ENCODE measurements at places on chromosomes 13 and 19.

- DNase-seq = no peak
Observed at GRCh38 chr13:46327246-46327645, 59.8 kb downstream of the RUBCNL start.

DNA sequence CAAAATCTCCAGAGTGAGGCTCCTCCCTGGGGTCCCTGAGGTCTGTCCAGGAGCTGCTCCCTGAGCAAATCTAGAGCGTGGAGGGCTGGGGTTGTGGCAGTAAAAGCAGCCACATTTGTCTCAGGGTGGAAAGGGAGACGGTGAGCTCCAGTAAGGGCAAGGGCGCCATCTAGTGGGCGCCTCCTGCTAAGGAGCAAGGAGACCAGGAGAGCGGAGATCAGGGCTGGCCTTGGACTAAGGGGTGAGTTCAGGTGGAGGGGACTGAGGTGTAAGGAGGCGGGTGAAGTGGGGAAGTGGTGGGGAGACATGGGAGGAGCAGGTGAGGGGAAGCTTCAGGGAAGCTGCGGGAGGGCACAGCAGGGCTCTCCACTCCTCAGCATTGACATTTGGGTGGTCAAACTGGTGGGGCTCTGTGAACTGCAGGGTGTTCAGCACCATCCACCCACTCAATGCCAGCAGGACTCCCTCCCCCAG is 5.3 kb upstream of the CEACAM21 start:
- DNase-seq = peak; percentile 81

DNA sequence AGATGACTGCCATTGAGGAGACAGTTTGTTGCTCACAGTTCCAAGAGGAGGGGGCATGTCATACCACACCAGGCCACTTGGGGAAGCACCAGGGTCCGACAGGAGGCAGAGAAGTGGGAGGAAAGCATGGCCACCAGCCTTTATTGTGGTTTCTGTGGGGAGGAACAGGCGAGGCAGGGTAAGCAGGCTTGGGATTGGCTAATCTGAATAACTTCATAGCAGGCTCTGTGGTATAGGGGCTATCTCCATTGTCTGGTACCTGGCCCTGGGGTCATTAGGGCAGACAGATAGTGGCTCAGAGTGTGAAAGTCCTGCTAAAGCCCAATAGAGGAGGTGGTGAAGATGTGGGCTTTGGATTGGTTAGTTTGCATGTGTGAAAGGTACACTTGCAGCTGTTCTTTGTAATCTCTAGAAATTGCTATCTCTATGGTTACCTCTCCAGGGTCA is 35.5 kb downstream of the CBY2 start:
- DNase-seq = no peak

DNA sequence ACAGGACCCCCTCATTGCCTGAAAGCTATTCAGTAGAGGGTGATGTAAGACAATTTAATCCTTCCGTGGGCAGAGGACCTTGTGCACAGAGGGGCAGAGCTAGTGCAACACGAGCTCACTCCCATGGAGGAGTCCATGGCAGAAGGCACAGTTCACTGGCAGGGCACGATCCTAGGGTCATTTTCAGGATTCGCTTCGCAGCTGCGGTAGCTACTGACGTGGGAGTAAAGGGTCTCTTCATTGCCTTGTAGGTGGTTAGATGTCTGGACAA is 207.8 kb downstream of the FOXO1 start:
- no peak for DNase-seq

DNA sequence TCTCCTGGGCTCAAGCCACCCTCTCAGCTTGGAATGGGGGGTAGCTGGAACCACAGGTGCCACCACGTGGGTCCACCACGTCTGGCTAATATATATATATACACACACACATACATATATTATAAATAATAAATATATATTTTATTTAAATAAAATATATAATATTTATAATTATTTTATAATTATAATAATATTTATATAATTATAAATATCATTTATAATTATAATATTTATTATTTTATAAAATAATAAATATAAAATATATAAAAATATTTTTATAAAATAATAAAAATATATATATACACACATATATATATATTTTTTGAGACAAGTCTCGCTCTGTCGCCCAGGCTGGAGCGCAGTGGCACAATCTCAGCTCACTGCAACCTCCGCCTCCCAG is 2.4 kb downstream of the ELANE start:
- DNase-seq = no peak

DNA sequence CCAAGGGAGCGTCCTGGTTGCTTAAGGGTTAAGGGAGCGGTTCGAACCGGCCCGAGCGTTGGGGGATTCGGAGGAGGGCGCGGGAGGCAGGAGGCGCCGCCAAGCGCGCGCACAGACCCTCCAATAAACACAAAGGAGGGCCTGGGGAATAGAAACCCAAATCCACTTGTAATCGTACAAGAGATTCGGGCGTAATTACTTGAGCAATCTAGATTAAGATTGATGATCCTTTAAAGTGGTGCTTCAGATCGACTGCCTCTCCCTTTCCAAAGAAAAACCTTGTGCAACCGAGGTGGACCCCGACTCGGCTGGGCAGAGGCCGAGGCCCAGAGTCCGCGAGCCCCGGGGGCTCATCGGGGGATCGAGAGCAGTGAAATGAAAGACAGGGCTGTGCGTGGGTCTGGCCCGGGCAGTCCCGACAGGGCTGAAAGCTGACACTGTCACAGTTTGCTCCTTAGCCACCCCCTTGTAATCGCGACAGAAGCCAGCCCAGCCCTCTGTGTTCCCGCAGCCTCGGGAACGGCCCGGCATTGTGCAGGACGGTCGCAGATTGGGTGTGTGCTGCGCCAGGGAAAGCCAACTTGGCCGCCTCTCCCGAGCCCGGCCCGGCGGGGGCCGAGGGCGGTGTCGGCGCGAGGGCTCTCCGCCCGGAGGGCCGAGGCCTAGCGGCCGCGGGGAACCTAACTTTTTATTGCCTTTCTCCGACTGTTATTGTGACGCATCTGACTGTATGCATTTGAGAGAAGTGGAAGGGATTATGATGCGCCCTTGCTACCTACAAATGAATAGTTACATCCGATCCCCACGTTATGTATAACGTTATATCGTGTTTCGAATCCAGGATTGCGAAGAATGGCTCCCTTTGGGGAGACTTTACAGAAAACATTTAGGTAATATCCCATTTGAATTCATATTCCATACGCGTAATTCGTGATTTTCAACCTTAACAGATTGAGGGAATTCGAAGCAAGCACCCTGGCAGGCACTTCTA is 5.5 kb downstream of the MAB21L1 start:
- DNase-seq = no peak

DNA sequence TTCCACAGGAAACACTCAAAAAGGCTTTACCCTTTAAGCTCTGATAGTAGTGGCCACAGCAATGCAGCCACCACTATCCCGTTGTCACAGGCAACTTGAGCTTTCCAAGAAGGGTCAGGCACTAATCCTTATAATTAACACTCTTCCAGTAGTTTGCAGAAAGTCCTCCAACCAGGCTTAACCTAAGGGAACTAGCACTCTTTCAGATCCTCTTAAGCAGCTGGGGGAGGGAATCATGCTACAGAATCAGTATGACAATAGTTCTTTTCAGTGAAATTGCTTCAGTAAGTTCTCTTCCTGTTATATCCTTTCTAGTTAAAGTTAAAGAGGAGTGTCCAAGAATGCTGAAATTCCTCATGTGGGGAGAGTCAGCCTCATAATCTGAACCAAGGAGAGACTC is 82.2 kb downstream of the TNFSF11 start:
- DNase-seq = no peak

GRCh38 chr19:4357921-4358326 is 14.6 kb downstream of the MPND start:
- no peak for DNase-seq

DNA sequence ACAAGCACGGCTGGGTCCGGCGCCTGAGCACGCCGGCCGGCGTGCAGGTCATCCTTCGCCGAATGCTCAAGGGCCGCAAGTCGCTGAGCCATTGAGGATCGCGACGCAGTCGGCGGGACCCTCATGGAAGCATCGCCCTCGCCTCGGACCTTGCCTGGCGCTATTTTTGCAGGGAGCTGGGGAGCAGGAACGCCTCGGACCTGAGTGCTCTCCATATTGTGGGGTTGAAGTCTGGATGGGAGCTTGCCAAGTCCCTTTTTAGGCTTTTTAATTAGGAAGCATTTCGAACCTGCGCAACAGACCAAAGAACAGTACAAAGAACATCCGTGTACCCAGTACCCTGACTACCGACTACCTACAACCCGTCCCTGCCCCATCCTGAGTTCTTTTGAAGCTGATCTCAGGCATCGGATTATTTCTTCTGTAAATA is 628 bp downstream of the MRPL34 start:
- no peak for DNase-seq

DNA sequence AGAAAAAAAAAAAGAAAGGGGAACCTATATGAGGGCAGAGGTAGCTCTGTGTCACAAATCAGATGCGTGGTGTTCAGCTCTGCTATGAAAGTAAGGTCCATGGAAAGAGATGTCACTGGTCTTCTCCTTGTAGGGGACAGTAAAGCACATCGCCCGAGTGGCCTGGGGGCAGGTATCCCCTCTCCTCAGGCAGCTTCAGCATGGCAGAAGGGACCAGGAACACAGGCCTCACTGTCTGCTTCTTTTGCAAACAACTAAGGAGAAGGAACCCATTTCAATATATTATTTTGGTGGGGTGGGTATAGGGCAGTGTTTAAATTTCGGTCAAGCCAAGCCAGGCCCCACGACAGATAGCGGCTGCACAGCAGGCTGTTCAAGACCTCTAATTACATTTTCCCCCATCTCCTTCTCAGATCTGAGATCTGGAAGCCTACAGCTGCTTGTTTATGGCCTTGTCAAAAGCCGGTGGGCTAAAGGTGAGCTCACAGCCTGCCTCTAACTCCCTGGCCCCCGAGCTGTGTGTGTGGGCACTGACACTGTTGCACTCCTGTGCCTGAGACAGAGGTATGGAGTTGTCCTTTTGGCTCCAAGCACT is 72.8 kb downstream of the HSPH1 start:
- DNase-seq = no peak

- DNase-seq = no peak
Observed at GRCh38 chr13:85074543-85075313, 724.5 kb downstream of the SLITRK6 start.

DNA sequence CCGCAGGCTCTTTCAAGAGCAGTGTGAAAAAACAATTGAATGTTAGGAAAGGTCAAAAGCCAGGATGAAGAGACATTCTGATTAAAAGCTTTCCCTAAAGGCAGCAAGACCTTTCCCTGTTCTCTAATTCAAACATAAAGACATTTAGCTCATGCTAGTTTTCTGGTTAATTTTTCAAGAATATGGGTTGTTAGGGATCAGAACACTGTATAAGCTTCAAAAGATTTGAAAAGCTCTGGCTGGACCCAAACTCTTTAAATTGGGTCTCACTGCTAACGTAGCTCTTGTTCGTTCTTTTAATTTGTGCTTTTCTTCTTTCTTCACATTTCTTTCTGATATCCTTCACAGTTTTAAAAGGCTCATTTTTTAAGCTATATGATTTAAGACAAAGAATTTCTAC is 877.0 kb downstream of the EFNB2 start:
- no peak for DNase-seq

GRCh38 chr19:6213696-6214641 is 65.8 kb downstream of the MLLT1 start:
- no peak for DNase-seq

- DNase-seq = no peak
Observed at GRCh38 chr13:24274452-24275021, 34.8 kb upstream of the C1QTNF9 start.

DNA sequence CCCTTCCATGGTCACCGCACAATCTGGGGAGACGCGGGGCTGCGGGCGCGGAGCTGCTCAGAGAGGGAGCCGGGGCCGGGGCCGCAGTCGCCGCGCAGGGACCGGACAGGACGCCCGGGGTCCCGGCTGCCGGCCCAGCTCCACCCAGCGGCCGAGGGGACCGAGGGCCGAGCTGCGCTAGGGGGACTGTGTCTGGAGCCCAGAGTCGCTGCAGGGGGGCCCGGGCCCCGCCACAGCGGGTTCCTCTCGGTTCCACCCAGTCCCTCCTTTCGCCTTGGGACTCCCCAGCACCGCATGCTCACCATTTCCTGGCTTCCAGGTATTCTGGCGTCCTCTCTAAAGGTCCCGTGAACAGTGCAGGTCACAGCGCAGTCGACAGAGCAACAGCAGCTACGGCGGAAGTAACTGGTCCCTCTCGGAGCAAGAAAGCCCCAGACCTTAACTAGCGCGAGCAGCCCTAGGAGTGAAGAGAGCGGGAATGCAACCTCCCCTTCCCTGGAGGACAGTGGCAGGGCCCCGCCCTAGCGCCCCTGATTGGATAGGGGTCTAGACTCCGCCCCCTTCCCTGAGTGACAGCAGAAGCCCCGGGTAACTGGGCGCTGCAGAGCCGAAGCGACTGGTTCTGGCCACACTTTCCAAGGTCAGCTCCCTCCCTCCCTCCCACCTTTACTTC is at the start of gene ZNF878:
ZNF878 (minus strand) TSS at position 465 of the 673 bp plus-strand sequence; CDS start at position 305, 160 bp downstream.
- DNase-seq = peak; percentile 96

GRCh38 chr13:36337938-36338641 is 8.1 kb downstream of the SPART start:
- no peak for DNase-seq

GRCh38 chr19:49807904-49808675 is 5.0 kb downstream of the FUZ start:
- DNase-seq = no peak

GRCh38 chr13:24632382-24633121 is 47.7 kb upstream of the ATP12A start:
- no peak for DNase-seq

DNA sequence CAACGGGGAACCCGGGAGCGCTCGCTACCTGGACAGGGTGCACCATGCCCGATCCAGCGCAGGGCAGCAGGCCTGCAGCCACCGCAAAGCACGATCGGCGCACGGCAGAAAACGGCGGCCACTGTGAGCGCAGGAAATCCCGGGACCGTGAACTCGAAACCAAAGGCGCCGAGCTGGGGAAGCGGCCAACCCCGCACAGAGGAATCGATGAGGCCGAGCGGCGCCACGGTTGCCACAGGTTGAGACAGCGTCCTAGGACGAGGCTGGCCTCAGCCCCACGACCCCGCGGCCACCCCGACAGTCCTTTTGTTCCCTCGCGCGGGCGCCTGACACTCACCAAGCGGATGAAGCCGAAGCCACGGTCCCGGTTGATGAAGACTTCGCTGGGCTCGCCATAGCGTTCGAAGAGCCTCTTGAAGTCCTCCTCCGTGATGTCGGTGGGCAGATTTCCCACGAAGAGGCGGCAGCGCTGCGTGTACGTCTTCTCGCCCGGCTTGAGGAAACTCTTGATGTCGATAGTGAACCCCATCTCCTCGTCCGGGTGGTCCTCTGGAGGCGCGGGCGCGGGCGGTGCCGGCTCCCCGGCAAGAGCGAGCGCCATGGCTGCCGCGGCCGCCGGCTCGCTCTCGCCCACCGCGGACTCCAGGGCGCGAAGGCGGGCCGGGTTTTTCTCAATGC is 557 bp downstream of the PSPC1 start:
- DNase-seq = peak; percentile 11

DNA sequence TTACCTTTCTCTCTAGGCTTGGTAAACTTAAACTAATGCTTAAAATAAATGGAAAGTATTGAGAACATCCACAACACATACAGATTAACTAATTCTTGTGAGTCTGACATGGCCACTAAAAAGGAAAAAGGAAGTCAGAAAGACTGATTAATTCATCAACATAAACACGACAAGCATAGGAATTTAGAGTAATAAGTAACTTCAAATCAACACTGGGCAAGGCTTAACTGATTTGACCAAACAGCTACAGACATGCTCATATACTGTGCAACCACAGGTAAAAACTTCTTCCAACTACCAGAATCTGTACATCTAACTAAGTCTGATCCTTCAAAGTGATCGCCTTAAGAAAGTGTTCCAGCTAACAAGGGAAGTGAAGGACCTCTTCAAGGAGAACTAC is 20.5 kb downstream of the UGGT2 start:
- DNase-seq = no peak

GRCh38 chr13:108220041-108220440 is 1.8 kb downstream of the ABHD13 start:
- DNase-seq = no peak
